Liver (tissue), 10 donors: ENCODE measurements at places on chromosomes 3 and 15. TPM values are rescaled to one million over a fixed set of nuclear protein-coding genes. Genes with fewer than 3 reads are reported as not detected.

LARP6 gene
- polyA plus RNA-seq, result 1.8 TPM

IL17RC gene
- polyA plus RNA-seq, result 25.7 TPM

ZDHHC23 gene
- 5.7 TPM for polyA plus RNA-seq

SLC28A2 gene
- polyA plus RNA-seq, result not detected

BCHE gene
- polyA plus RNA-seq, result 18.4 TPM

SERINC4 gene
- polyA plus RNA-seq, result 0.06 TPM

VWA5B2 gene
- 0.08 TPM for polyA plus RNA-seq

KNG1 gene
- polyA plus RNA-seq, result 647 TPM

HHLA2 gene
- not detected for polyA plus RNA-seq

RTP1 gene
- not detected for polyA plus RNA-seq

IMPG2 gene
- not detected for polyA plus RNA-seq

IL17RE gene
- polyA plus RNA-seq, result 0.42 TPM

MKRN3 gene
- not detected for polyA plus RNA-seq

KLHL25 gene
- polyA plus RNA-seq, result 19.0 TPM

ZNF80 gene
- polyA plus RNA-seq, result not detected

FGF7 gene
- 0.62 TPM for polyA plus RNA-seq

EBLN2 gene
- polyA plus RNA-seq, result 0.31 TPM

DMXL2 gene
- 3.4 TPM for polyA plus RNA-seq

SNAP23 gene
- polyA plus RNA-seq, result 16.0 TPM

ARPP21 gene
- polyA plus RNA-seq, result 0.66 TPM

RTP3 gene
- 18.1 TPM for polyA plus RNA-seq
